AML-193 (cell line): ENCODE measurements at places on chromosomes 3 and 15.

DNA sequence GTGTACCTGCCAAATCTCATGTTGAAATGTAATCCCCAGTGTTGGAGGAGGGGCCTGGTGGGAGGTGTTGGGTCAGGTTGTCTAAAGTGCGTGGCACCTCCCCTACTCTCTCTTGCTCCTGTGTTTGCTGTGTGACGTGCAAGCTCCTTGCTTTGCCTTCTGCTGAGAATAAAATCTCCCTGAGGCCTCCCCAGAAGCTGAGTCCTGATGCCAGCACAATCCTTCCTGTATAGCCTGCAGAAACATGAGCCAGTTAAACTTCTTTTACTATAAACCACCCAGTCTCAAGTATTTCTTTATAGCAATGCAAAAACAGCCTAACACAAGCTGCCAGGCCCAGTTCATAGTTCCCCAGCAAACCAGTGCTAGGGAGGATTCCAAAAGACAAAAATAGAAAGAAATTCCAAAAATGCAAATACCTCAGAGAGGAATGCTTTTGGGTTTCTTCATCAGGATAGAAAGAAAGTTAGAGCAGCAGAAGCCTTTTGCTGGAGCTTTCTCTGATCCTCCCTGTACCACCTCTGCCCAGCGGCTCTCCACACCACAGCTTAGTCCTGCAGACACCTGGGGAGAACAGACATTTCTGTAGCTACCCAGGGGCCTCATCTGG lies 25.9 kb upstream of the CDV3 start:
- no peak for DNase-seq

GRCh38 chr3:167450675-167451074 lies 23.2 kb downstream of the SERPINI2 start:
- DNase-seq, result no peak

- no peak for DNase-seq
Observed at GRCh38 chr3:143152043-143152442, 32.5 kb downstream of the CHST2 start.

GRCh38 chr15:93324186-93324975 lies 235.4 kb upstream of the RGMA start:
- no peak for DNase-seq

- DNase-seq, result peak; percentile 15
Observed at GRCh38 chr3:132325103-132325606, 7.9 kb downstream of the ACP3 start.

DNA sequence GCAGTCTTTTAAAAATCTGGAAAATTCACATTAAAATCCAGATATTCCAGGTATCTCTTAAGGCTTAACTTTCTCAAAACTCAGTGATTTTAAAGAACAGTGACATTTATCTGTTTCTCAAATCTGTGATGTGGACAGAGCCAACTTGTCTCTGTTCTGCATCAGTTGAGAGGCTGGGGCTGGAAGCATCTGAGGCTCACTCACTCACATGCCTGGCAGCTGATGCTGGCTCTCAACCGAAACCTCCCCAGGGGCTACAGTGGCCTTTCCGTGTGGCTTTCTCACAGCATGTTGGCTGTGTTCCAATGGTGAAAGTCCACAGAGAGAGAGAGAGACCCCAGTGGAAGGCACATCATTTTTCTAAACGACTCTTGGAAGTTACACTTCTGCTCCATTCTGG lies 53.5 kb downstream of the CEMIP start:
- no peak for DNase-seq

DNA sequence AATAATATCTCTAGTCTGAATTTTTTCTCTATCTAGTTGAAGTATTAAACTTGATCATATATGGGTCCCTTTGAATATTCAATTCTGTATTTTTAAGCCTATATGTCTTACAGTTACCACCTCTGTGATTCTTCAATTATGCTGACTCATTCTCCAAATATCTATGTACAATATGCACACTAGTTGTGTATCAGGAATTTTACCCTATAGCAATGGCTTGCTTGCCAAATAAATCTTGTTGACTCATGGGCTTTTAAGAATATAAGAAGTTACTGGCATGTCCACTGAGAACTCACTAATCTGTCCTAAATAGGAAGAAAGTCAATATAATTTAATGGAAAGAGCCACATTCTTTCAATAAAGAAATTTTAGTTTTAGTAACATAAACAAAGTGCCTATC lies 656.3 kb downstream of the RBMS3 start:
- DNase-seq, result no peak

DNA sequence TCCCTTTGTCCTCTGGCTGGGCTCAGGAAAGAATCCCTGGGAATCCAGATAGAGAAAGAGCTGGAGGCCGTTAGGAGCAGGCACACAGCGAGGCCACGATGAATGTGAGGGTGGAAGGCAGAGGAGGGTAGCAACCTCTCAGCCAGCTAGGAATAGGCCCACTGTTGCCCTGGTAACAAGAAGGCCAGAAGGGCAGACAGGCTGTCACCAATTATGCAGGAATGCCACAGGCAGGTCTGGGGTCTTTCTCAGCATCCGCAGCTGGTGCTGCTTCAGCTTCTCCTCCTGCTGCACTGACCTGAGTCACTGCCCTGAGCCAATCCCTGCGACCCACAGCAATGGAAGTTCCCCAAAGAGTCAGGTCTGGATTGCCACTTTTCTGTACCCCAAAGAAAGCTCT lies 62.8 kb upstream of the C3orf80 start:
- no peak for DNase-seq

GRCh38 chr3:50642382-50642781 lies 25.4 kb downstream of the MAPKAPK3 start:
- DNase-seq, result no peak

DNA sequence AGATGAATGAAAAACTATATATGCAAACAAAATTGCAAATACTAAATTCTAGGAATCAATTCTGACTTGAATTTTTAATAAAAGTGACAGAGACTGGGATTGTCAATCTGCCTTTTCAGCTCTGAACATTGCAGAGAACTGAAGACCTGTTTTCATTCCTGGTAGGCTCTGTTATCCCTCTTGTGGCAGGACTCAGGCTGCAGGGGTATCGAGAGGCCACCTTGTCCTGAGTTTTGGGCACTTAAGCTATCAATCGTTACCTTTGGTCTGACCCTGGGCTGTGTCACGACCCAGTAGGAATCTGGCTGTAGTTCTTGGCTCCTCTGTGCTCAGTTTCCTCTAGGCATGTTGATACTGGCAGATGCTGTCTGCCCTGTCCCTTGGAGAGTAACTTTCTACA lies 238.0 kb downstream of the CACNA2D3 start:
- DNase-seq, result no peak

DNA sequence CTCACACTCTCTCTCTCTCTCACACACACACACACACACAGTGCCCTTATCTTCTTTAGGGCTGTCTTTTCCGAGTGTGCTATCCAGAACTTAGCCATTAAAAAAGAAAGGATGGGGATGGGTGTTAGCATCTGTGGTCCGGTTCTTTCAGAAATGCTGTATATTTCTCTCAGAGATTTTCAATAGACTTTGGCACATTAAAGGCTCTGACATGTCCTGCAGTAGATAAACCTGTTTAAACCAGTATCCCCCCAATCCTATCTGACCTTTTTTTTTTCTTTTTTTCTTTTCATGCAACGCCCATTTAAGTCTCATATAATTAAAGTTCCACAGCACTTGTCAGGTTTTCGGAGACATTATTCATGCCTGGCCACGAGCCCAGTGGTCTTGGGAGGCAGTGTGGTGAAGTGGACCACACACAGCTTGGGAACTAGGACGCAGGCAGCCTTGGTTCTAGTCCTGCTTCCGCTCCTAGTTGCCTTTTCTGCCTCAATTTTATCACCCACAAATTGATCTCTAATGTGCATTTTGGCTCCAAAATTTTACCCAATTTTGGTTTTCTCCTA lies 13.3 kb downstream of the CAV3 start:
- no peak for DNase-seq

DNA sequence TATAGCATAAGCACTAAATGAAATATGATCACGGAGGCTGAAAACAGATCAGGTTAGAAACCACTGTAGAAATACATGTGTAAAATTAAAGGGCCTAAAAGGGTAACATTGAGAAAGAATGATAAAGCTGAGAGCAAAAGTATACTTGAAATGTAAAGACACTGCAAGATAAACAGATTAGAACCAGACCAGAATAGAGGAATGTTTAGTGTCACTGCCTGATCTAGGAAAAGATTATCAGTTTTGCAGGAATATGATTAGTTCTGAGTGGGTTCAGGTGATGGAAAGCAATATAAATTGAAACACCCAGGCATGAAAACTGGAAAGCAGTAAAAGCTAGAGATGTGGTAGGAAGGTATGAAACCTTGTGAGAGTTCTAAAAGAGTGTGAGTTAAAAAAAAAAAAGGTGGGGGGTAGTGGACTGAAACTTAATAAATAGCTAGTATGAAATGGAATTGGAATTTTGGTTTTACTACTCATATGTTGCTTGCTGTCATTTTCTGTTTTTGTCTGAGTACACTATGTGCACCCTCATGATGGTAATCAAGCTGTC lies 16.0 kb upstream of the C3orf38 start:
- no peak for DNase-seq

GRCh38 chr15:74302821-74303359 lies 64.6 kb downstream of the CYP11A1 start:
- no peak for DNase-seq

DNA sequence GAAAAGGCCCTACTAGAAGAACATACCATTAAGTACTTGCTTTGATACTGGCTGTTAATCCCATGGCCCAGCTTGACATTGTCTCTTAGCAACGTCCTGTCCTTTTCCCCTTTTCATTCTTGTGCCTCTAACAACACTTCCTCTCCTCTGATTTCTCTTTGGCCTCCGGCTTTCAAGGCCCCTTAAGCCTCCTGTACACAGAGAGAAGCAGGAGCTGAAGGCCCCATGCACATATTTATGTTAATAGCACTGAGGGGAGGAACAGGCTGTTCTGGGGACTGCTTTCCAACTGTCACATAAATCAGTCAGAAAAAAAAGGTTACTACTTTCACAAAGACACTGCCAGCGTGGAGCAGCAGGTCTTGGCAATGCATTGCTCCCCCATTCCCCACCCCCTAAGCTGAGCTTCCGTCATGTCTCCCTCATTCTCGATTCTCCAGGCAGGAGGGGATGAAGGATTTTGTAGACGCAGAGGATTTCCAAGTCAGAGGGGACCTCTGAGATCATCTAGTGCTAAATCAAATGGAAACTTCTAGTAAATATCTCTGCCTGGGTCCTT lies 257.4 kb upstream of the ADAMTS9 start:
- DNase-seq, result no peak

GRCh38 chr3:105323274-105323599 lies 43.5 kb upstream of the ALCAM start:
- DNase-seq, result no peak

- no peak for DNase-seq
Observed at GRCh38 chr3:196202516-196202970, 8.7 kb downstream of the ZDHHC19 start.

DNA sequence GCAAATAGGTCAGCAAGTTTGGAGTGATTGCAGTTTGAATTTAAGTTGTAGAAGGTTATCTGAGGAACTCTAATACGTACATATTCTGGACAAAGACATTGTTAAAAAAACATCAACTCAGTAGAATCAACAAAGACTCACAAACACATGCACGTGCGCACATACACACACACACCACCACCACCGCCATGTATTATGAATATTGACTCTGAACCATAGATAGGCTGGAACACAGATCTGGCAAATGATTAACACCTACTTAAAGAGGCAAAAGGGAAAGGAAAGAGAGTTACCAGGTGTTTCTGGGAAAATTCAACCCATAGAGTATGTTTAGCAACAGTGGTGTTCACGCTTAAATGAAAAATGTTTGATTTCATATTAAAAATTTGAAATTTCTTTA lies 334.2 kb upstream of the ALCAM start:
- DNase-seq, result no peak

DNA sequence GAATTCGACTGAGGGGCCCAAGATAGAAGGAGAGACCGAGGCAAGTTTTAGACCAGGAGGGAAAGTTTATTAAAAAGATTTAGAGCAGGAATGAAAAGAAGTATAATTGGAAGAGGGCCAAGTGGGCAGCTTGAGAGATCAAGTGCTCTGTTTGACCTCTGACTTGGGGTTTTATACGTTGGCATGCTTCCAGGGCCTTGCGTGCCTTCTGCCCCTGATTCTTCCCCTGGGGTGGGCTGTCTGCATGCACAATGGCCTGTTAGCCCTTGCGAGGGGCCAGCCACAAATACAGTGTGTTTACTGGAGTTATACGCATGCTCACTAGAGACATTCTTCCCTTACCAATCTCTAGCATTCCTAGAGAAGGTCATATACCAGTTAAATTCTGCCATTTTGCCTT lies 70.7 kb upstream of the LARS2 start:
- DNase-seq, result no peak

GRCh38 chr15:73382115-73382514 lies 13.4 kb upstream of the HCN4 start:
- DNase-seq, result no peak

GRCh38 chr3:22704166-22704565 lies 499.0 kb upstream of the UBE2E2 start:
- DNase-seq, result no peak

GRCh38 chr15:55694652-55695150 lies 48.3 kb downstream of the PRTG start:
- DNase-seq, result no peak

DNA sequence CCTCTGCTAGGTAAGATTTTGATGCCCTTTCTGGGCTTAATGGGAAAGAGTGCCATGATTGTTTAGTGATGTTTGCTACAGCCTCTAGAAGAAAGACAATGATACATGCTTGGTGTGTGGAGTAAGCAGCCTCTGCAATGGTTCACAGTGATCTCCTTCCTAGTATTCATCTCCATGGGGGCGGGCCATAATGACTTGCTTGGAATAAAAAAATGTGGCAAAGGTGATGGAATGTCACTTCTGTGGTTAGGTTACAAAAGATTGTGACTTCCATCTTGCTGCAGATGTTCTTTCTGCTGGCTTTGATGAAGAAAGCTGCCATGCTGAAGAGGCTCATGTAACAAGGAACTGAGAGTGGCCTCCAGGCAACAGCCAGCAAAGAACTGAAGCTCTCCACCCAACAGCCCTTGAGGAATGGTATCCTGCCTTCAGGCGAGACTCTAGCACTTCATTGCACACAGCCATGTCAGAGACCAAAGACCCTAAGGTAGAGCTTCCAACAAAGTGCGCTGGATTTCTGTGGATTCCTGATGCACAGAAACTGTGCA lies 139.1 kb upstream of the LRIG1 start:
- DNase-seq, result no peak

DNA sequence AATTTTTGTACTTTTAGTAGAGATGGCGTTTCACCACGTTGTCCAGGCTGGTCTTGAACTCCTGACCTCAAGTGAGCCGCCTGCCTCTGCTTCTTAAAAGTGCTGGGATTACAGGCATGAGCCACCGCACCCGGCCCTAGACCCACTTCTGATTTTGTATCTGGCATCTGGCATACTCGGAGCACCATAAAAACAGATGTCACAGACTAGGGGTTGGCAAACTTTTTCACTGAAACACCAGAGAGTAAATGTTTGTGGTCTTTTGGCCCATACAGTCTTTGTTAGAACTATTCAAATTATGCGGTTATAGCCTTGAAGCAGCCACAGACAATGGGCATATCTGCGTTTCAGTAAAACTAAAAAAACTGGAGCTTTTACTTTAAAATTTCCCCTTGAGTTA lies 110.7 kb downstream of the TJP1 start:
- no peak for DNase-seq
